Mesenchymal stem cell (in vitro differentiated cells and primary cell): ENCODE measurements at places on chromosomes 12 and 14.

GRCh38 chr14:28196878-28197277 is 569.7 kb upstream of the FOXG1 start:
- DNase-seq = no peak

DNA sequence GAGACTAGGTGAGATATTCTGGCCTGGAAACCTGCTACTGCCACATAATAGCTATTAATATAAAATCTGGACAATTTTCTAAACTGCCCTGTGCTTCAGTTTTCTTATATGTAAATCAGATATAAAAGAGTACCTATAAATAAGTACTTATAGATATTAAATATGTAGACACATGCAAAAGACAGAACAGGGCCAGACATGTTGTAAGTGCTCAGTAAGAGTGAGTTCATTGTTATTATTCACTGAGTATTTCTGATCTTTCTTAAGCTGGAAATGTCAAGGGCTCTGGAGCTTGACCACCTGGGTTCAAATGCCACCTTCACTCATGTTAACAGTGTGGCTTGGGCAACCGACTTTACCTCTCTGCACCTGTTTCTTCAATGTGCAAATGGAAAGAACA is 179.8 kb downstream of the GALC start:
- no peak for DNase-seq

GRCh38 chr14:58815161-58815701 is 177.5 kb downstream of the DACT1 start:
- DNase-seq = no peak

- DNase-seq = no peak
These were observed 28.5 kb downstream of the FBRSL1 start for GRCh38 chr12:132518354-132518992.
